Activated B cell treated with CpG ODN at 0.5 μM for 24 hours (primary cell): ENCODE measurements at places on chromosomes 2 and 18. TPM values are rescaled to one million over a fixed set of nuclear protein-coding genes. Genes with fewer than 3 reads are reported as not detected.

The FAM124B gene
- total RNA-seq, result 0.29 TPM in 1 of 2 replicates, not detected in the other

The RAPGEF4 gene
- 0.17 TPM in 1 of 2 replicates, not detected in the other for total RNA-seq

The UGT1A4 gene
- total RNA-seq, result not detected in 2 replicates

The COL4A4 gene
- 9.3 and 10.9 TPM in 2 replicates for total RNA-seq

The DPYSL5 gene
- total RNA-seq, result not detected in 2 replicates

The PLEK gene
- total RNA-seq, result 138 and 140 TPM in 2 replicates

The DTNA gene
- not detected in 2 replicates for total RNA-seq

The GIGYF2 gene
- 68.9 and 77.9 TPM in 2 replicates for total RNA-seq

The NAT8 gene
- not detected in 2 replicates for total RNA-seq

The SERPINB4 gene
- total RNA-seq, result not detected in 2 replicates

The BCL11A gene
- 279 and 331 TPM in 2 replicates for total RNA-seq

The KIF1A gene
- total RNA-seq, result not detected in 2 replicates

The PDIA6 gene
- total RNA-seq, result 109 and 119 TPM in 2 replicates

The HOXD13 gene
- not detected in 2 replicates for total RNA-seq

The CD8A gene
- 0.18 and 0.24 TPM in 2 replicates for total RNA-seq

The CCDC68 gene
- total RNA-seq, result 0.24 and 0.33 TPM in 2 replicates

The ARHGEF33 gene
- total RNA-seq, result 0.27 and 0.69 TPM in 2 replicates

The MPP4 gene
- total RNA-seq, result not detected in 2 replicates

The FOXI3 gene
- not detected in 2 replicates for total RNA-seq

The RPE gene
- total RNA-seq, result 43.3 and 54.7 TPM in 2 replicates

The IL36RN gene
- total RNA-seq, result not detected in 2 replicates

The SLC25A52 gene
- total RNA-seq, result not detected in 2 replicates

The OR6B2 gene
- not detected in 2 replicates for total RNA-seq

The NEB gene
- 1.2 and 2.0 TPM in 2 replicates for total RNA-seq

The REG1B gene
- not detected in 2 replicates for total RNA-seq

The UXS1 gene
- total RNA-seq, result 20.0 and 24.2 TPM in 2 replicates

The RASGRP3 gene
- 179 and 205 TPM in 2 replicates for total RNA-seq

The ACADL gene
- not detected in 2 replicates for total RNA-seq

The APOB gene
- total RNA-seq, result not detected in 2 replicates

The CRYGC gene
- total RNA-seq, result not detected in 2 replicates

The IL37 gene
- total RNA-seq, result not detected in 2 replicates

The GCG gene
- total RNA-seq, result not detected in 2 replicates

The GNLY gene
- 1.8 and 2.3 TPM in 2 replicates for total RNA-seq

The GPBAR1 gene
- total RNA-seq, result 0.67 and 0.81 TPM in 2 replicates

The DLX1 gene
- not detected in 2 replicates for total RNA-seq

The CROCC2 gene
- not detected in 2 replicates for total RNA-seq

The ACMSD gene
- not detected in 2 replicates for total RNA-seq

The MTCL1 gene
- total RNA-seq, result 1.9 and 2.9 TPM in 2 replicates

The DNAJC5G gene
- total RNA-seq, result not detected in 2 replicates
